ENCODE measurements at places on chromosomes 12 and 14.

DNA sequence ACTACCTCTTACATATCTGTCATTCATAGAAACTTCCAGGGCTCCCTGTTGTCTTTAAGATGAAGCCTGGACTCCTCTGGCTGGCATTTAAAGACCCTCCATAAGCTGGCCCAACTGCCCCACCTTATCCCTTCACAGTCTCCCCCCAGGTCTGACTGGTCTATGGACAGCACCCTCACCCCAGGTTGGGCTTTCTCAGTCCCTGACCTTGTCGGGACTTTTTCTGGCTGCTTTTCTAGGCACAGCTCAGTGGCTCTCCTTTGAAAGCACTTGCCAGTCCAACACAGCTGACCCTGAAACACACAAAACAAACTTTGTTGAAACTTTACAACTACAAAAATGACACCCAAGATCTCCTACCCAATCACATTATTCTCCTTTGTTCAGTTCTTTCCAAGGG lies 13.9 kb upstream of the MYH7 start:
- DNase-seq: no peak

DNA sequence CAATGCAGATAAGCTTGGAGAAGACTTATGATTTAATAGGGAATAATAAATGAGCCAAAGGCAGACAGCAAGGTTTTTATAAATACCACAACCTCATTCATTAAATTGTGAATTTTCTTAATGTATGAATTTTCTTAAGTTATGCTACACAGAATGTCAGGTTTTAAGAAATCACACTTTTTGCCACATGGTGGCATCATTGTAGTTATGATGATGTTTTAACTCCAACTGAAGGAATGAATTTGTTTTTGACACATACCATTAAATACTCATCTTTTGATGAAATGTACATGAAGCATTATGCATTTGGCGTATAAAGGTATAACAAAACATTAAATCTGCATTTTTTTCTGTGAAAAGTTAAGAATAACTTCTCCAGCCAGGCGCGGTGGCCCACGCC lies 524.1 kb upstream of the FBXO33 start:
- no peak for DNase-seq

- DNase-seq: no peak
Measured at GRCh38 chr12:96534339-96534738, 45.0 kb downstream of the CFAP54 start.

GRCh38 chr12:21155522-21156351 lies 24.7 kb downstream of the SLCO1B1 start:
- DNase-seq: no peak

DNA sequence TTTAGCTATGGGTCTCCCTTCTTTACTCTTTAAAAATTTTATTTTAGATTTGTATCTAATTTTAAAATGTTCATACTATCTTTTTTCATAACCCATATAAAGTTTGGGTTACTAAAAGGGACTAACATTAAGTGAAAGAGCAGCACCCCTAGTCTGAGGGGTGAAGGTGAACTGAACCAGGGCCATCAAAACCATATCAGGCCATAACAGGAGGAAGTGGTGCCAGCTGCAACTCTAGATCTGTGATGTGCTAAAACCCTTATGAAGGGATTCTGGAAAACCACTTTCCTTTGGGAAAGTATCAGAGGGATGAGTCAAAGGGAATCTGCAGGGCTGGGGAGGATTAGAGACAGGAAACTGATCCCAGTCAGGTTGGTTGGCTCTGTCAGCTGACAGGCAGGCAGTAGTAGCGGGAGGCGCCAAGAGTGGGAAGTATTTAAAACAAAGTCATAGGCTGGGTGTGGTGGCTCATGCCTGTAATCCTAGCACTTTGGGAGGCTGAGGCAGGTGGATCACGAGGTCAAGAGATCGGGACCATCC lies 162.5 kb downstream of the PPM1H start:
- no peak for DNase-seq

DNA sequence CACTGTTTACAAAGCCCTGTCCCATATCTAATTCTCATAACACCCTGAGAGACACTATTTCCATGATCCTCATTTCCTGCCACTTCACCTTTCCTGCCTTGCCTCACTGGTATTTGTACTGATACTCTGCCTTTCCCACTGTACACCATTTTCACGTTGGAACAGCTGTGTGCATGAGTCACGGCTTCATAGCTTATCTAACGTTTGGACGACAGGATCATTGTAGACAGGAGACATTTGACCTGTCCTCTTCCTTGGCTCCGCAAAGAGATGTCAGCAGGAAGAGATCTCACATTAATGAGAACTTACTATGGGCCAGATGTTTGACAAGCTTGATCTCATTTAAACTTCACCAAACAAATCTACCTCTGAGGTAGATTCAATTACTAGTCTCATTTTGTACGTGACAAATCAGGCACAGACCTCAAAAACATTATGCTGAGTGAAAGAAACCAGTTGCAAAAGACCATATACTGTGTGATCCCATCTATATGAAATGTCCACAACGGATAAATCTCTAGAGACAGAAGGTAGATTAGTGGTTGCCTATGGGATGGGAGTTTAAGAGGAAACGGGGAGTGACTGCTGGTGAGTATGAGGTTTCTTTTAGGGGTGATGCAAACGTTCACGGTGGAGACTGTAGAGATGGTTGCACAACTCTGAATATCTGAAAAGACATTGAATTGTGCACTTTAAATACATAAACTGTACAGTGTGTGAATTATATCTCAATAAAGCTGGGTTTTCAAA lies 71.2 kb downstream of the KCNK13 start:
- no peak for DNase-seq

- no peak for DNase-seq
Measured at GRCh38 chr12:129053232-129053631, 200.0 kb downstream of the GLT1D1 start.

- no peak for DNase-seq
Measured at GRCh38 chr12:130948136-130948535, 5.6 kb upstream of the ADGRD1 start.

DNA sequence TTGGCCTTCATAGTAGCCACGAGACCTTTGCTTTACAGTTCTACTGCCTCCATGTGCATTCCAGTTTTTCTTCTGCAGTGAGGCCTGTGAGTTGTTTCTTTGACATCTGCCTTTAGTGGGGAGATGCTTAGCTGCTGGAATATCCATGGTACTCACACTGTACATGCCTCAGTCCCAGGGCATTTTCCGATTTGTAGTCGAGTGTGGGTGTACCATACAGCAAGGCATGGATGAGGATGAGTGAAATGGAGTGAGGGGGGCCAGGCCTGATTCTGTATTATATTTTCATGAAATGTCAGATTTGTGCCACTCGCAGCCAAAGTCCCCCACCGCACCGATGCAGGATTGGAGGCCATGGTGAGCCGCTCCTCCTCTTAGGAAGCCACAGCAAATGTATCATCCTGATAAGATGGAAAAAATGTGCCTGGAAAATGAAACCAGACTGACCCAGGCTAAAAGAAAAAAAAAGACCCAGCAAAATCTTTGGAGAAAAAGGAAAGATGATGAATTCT lies 173.0 kb downstream of the ADGRD1 start:
- DNase-seq: no peak

DNA sequence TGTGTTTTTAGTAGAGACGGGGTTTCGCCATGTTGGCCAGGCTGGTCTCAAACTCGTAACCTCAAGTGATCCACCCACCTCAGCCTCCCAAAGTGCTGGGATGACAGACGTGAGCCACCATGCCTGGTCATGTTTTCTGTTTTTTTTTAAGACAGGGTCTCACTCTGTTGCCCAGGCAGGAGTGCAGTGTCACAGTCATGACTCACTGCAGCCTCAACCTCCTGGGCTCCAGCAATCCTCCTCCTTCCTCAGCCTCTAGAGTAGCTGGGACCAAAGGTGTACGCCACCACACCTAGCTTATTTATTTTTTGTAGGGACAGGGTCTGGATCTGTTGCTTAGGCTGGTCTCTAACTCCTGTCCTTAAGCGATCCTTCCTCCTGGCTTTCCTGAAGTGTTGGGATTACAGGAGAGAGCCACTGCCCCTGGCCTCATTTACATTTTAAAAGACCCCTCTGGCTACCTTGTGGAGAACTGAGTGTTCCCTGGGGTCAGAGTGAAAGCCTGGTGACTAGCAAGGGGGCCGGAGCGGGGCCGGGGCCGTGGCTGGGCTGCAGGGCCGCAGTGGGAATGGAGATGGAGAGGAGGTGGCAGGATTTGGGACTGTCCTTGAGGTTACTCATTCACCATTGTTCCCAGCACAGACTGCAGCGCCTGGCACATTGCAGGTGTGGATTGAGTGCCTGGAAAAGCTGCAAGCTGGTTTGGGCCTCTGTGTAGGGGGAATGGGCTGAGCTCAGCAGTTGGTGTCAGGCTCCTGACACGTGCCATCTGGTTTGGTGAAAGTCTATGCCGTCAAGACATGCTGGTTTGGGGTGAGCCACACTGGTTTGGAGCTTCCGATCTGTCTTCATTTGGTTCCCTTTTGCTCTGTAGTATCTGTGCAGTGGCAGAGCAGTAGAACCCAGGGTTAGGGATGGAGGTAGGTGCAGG lies 18.1 kb downstream of the KMT5A start:
- DNase-seq: no peak

DNA sequence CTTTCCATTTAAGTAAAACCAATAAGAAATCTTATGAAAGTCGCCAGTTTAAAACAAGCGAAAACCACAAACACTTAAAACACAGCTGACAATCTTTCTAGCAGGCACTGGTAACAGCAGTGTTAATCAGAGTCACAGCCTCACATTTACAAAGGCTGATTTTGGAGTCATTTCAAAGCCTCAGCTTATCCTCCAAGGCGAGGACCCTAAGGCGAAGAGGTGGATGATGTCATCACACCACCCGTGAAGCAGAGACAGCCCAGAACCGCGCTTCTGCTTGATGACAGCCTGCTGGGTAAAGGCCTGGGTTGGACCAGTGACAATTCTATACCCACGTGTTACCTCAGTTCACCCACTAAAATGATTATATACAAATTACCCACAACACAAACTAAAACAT lies 10.1 kb downstream of the GOLGA3 start:
- peak; percentile 60 for DNase-seq

GRCh38 chr12:779745-780734 lies 27.7 kb downstream of the WNK1 start:
- DNase-seq: no peak

GRCh38 chr12:70052931-70053497 lies 190.2 kb upstream of the CNOT2 start:
- no peak for DNase-seq

DNA sequence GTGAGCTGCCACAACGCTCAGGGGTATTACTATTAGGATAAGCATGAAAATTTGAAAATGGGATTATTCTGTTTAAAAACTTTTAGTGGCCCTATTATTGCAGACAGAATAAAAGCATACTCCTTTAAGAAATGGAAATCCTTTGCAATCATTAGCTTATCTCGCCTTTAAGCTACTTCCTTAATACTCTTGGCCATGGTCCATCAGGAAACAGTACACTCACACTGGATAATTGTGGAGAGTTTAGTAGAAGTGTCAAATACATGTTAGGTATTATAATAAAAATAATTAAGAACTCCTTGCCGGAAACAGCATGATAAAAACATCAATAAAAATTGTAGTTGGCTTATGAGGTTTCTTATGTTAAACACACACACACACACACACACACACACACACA lies 100.4 kb upstream of the PPFIA2 start:
- no peak for DNase-seq

GRCh38 chr12:69546693-69547438 lies 38.4 kb upstream of the CCT2 start:
- DNase-seq: no peak

GRCh38 chr12:54300732-54301427 lies at the start of gene NFE2:
TSS of gene NFE2 (minus strand) at chr12:54301015. CDS start at chr12:54295248, 5,767 bp downstream.
- peak; percentile 53 for DNase-seq

DNA sequence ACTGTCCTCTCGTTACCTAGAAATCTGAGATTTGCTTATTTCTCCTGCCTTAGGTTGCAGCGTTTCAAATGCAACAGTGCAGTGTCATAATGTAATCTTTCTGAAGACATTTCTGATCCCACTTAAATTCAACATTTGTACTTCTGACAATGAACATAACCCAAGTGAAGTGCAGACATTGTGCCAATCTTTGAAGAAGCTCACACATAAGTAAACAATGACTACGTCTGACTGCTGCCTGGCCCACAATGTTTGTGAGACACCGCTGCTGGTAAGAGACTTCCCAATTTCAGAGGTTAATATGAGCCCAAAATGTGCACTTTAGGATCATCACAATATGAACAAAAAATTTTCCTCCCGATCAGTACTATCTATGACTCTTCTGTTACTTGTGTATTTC lies 84.6 kb upstream of the BCL2L14 start:
- no peak for DNase-seq

- no peak for DNase-seq
Measured at GRCh38 chr12:68568922-68569569, 41.7 kb upstream of the RAP1B start.

- DNase-seq: no peak
Measured at GRCh38 chr12:62069976-62070375, 190.2 kb upstream of the USP15 start.

GRCh38 chr12:106956048-106956578 lies 406 bp downstream of the TMEM263 start:
- no peak for DNase-seq
